ENCODE measurements at places on chromosomes 6 and 20. TPM values are rescaled to one million over a fixed set of nuclear protein-coding genes. Genes with fewer than 3 reads are reported as not detected.

MOG gene
- total RNA-seq, result not detected

DYNLRB1 gene
- 24.1 TPM for total RNA-seq

HSPA1L gene
- 0.89 TPM for total RNA-seq

TCF21 gene
- 1.9 TPM for total RNA-seq

EPPIN gene
- total RNA-seq, result not detected

ZHX3 gene
- total RNA-seq, result 64.6 TPM

GTSF1L gene
- total RNA-seq, result not detected

CLVS2 gene
- total RNA-seq, result 0.12 TPM

PTGIS gene
- 58.2 TPM for total RNA-seq

GRM4 gene
- total RNA-seq, result under 0.01 TPM

OR12D3 gene
- total RNA-seq, result not detected

MATN4 gene
- 0.11 TPM for total RNA-seq

LY86 gene
- not detected for total RNA-seq

SRSF12 gene
- 0.11 TPM for total RNA-seq

HLA-G gene
- total RNA-seq, result not detected

C6orf163 gene
- total RNA-seq, result 2.1 TPM

ADGRB3 gene
- total RNA-seq, result under 0.01 TPM

REM1 gene
- total RNA-seq, result not detected

LY6G6F gene
- total RNA-seq, result not detected

RBM38 gene
- 6.2 TPM for total RNA-seq

PI16 gene
- 0.75 TPM for total RNA-seq

DOK5 gene
- total RNA-seq, result 14.6 TPM

LRP11 gene
- total RNA-seq, result 125 TPM

DDX43 gene
- total RNA-seq, result 2.7 TPM

WFDC5 gene
- not detected for total RNA-seq

PFDN4 gene
- 164 TPM for total RNA-seq

CCN5 gene
- total RNA-seq, result 1.5 TPM

ULBP1 gene
- 0.12 TPM for total RNA-seq

CYP39A1 gene
- total RNA-seq, result 0.44 TPM

Measured in uterine smooth muscle cell (primary cell).